ENCODE measurements at places on chromosomes 7 and 10.

DNA sequence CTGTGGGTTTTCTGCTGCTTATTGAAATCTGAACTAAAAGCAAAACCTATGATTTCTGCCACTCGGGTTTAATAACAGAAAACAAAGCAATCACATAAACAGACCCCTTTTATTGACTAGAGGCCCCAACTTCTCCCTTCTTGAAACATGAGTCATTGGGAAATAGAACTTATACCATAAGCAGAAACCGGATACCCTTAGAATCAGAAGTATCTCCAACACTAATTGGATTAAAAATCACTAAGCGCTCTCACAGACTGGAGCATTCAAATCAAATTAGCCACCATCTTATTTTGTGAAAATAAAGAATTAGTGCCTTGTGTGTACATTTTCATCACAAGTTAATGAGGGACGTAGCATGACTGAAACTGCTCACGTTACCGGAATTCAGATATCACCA is 206.9 kb downstream of the WDR11 start:
- DNase-seq: no peak

DNA sequence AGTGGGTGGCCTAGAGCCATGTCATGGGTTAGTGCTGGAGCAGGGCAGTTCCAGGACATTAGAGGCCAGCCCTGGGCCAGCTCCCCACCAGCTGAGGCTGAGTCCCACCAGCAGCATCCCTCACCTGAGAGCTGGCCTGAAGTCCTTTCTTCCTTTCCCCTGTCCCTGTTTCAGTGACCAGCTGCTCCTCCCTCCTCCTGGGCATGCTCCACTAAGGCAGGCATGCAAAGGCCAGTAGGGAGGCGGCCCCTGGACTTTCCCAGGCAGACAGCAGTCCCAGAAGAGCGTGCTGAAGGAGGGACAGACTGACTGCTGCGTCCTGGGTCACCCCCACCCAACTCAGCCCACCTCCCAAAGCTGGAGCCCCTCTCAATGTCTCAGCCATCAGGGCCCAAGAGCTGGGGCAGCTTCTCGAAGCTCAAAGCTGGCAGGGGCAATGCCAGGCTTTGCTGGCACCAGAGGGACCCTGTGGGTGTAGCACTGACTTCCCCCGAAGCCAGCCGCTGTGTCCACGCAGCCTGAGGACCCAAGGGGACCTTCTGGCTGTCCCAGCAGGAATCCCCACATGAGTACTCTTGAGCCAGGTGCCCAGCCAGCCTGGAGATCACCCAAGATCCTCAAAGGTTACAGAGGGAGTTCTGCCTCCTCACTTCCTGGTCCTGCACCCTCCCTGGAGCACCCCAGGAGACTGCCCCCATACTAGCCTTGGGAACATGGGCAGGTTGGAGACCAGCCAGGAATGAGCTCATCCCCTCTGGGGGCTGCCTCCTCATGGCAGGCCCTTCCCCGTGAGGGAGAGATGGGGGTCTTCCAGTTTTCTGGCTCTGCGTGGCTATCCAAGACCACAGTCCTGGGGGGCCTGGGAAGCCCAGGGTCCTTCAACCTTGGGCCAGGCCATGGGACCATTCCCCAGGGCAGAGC is 35.2 kb upstream of the RET start:
- DNase-seq: no peak

- no peak for DNase-seq
These were observed 261.5 kb upstream of the IMMP2L start for GRCh38 chr7:111823826-111824225.

GRCh38 chr10:11451640-11452260 is 159.7 kb downstream of the USP6NL start:
- DNase-seq: no peak

DNA sequence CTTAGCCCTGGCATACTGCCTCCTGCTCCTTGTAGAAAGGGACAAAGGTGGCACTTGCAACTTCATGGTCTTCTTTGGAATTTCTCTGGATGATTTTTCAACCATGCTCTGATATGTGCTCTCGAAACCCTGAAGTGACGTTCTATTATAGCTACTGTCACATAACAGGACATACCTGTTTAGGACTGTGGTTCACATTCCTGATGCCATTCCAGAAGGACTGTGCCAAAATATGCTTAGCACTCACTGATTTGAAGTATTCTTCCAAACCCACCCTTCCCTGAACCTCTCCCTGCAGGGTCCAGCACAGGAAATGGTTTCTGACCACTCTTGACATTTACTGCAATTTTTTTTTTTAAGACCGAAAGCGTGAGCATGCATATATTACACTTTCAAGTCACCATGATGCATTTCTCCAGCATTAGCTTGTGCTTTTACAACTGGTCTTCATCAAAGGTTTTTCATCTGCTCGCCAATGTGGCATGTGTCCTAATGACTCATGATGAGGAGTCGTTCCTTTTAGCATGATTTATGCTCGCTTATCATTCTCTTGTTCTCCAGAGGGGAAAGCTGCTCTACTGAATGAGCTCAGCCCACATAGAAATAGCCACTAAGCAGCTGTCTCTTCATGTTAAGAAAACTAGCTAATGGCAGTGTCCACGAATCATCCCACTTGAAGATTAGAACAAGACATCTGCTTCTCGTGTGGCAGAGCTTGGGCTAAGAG is 135.2 kb downstream of the ADAM12 start:
- DNase-seq: no peak

GRCh38 chr10:43166207-43166879 is 28.1 kb downstream of the CSGALNACT2 start:
- no peak for DNase-seq

- DNase-seq: no peak
These were observed 1.4 kb upstream of the SLC25A28 start for GRCh38 chr10:99621454-99622251.

- no peak for DNase-seq
These were observed 12.8 kb downstream of the LRRN3 start for GRCh38 chr7:111103678-111104274.

DNA sequence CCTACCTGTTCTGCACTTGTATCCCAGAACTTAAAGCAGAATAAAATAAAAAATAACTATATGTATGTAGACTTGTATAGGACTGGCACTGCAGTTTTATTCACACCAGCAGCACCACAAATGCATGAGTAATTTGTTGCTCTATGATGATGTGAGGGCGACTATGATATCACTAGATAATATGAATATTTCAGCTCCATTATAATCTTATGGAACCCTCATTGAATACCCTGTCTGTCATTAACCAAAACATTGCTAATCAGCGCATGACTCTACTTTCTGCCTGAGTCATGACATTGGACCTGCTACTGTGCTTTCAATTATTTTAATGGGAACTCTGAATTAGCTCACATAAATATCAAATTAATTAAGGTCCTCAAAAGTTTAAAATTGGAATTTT is 129.4 kb upstream of the RHOBTB1 start:
- no peak for DNase-seq

DNA sequence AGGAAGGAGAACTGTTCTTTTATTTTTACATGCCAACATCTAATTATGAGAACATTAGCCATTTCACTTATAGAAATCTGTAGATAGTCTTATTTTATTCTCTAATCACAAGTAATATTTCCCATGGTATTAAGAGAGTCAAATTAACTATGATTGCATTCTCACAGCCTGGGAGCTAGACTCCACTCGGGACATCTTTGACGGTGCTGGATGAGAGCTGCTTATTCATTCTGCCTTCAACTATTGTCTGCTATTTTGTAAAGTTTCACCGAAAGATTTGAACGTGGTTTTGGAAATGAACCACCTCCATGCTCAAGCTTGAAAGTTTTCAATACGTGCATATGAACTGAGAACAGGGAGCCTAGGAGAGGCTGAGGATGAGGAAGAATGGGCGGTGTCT is 264.3 kb upstream of the KLF6 start:
- DNase-seq: no peak

- no peak for DNase-seq
These were observed 155.1 kb downstream of the OR13A1 start for GRCh38 chr10:45160271-45160670.

DNA sequence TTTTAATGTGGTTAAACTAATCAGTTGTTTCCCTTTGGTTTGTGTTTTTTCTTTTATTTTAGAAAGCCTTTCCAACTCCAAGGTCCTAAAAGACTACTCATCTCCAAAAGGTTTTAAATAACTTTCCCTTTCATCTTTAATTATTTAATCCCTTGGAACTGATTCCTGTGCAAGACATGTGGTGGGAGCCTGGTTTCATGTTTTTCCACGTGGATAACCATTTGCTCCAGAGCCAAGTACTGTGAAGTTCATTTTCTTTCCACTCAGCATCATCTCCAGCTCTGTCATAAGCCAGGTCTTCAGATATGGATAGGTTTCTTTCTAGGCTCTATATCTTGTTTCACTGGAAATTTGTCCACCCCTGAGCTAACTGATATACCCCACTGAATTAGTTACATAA is 16.7 kb downstream of the PPP1R3C start:
- DNase-seq: no peak

GRCh38 chr10:55410415-55410885 is 609.4 kb upstream of the PCDH15 start:
- no peak for DNase-seq

- no peak for DNase-seq
These were observed 4.7 kb downstream of the MACROH2A2 start for GRCh38 chr10:70057306-70057705.

Data from stimulated activated naive CD4-positive, alpha-beta T cell (primary cell).